ENCODE measurements at places on chromosomes 7 and 10.
A peak's percentile ranks its signal among the peaks of the same experiment; 100 is the strongest.

GRCh38 chr10:116162851-116163250 is 110.2 kb downstream of the GFRA1 start:
- no peak for DNase-seq

GRCh38 chr7:121485467-121486243 is 89.5 kb upstream of the FAM3C start:
- DNase-seq: no peak

- no peak for DNase-seq
Observed at GRCh38 chr10:77979221-77979620, 50.1 kb downstream of the POLR3A start.

DNA sequence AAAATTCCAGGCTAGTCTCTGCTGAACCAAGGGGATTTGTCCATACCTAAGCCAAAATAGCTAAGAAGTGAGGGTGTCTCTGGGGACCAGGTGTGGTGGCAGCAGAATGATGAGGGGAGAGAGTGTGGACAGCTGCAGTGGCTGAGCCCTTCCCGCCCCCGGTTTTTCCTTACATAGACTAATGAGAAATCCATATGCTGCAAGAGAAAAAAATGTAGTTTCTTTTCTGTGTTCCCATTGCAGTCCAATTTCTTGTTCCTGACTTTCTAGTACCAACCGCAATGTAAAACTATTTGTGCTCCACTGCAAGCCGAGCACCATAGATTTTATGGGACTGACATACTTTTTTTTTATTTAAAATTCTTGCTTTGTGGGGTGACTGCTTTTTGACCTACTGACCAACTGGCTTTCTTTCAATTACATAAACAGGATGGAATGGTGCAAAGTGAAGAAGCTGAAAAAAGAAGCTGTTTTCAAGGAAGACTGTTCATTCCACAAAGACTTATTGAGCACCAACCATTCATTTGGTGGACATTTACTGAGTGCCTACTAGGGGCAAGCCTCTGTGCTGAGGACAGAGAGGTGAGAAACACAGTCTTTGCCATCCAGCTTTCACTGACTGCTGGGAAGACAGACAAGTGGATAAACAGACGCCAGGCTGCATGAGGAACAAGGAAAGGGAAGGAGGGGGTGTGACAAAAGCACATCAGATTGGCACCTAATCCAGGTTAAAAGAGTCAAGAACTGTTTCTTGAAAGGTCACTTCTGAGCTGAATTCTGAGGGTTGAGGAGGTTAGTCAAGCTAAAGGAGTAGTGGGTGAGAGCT is 9.8 kb downstream of the CEP41 start:
- peak; percentile 78 for DNase-seq

GRCh38 chr7:10770176-10770575 is 203.5 kb upstream of the PHF14 start:
- no peak for DNase-seq

DNA sequence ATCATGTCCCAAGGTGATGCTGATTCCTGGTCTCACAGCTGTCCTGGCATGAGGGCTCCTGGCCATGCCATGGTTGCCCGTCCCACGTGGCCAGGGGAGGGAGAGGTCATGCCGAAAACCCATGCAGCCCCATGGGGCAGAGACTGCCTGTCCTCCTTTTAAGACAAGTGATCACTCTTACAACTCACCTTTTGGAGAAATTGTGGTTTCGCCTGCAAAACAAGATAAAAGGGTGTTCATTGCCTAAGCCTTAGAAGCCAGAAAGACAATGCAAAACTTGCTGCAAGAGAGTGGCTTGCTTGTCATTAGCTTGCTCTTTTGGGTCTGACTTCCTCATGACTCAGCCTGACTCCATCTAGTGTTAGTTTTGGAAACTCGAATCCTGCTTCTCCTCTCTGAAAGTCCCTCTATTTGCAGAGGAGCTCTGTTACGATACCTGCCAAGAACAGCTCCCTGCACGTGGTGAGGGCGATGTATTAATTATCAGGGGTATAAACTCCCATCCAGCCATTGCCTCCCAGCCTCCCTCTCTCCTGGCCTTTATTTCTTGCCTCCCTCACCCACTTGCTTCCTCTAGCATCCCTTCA is 26.7 kb downstream of the TMEM273 start:
- no peak for DNase-seq

GRCh38 chr10:30870896-30871295 is 160.8 kb downstream of the ZNF438 start:
- no peak for DNase-seq

GRCh38 chr10:132738454-132739224 is 47.3 kb downstream of the NKX6-2 start:
- DNase-seq: no peak

DNA sequence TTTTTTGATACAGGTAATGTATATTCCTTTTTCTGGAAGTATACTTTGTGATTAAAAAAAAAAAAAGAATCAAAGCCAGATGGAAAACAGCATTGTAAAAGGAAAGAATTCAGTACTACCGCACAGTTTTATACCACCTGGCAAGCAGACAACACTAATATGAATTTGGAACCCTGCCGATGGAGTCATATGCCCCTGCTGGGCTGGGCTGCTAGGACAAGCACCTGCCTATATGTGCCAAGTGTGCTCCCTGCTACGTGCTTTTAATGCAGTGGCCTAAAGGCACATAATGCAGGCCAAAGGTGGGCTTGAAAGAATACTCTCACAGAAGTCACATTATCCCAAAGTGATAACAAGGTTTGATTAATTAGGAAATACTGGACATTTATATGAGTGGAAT is 29.8 kb upstream of the WAC start:
- peak; percentile 2 for DNase-seq

GRCh38 chr7:122302761-122303530 is 1.6 kb downstream of the FEZF1 start:
- no peak for DNase-seq

DNA sequence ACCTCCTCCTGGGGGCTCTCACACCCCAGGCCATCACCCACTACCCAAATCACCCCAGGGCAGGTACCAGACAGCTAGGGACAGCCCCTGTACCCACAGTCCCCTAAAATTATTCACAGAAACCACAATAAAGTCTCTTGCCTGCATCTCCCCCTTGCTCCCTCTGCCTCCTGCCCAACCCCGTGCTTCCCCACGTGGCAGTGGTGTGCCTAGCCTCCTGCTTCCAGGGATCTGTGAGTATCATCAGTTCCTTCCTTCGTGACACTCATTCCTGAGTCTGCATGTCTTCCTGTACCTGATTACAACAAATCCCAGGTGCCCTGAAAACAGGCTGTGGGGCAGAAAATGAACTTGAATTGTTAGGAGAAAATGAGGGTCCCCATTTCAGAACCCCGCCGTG is 61.5 kb downstream of the PRKAG2 start:
- DNase-seq: no peak

- no peak for DNase-seq
Observed at GRCh38 chr10:81871558-81871957, 3.4 kb upstream of the NRG3 start.
